Stimulated activated CD4-positive, alpha-beta T cell treated with anti-CD3 and anti-CD28 coated beads, TNF-alpha, amount 100 ng/mL, for 4 hours (primary cell): ENCODE measurements at places on chromosomes 11 and 22.

DNA sequence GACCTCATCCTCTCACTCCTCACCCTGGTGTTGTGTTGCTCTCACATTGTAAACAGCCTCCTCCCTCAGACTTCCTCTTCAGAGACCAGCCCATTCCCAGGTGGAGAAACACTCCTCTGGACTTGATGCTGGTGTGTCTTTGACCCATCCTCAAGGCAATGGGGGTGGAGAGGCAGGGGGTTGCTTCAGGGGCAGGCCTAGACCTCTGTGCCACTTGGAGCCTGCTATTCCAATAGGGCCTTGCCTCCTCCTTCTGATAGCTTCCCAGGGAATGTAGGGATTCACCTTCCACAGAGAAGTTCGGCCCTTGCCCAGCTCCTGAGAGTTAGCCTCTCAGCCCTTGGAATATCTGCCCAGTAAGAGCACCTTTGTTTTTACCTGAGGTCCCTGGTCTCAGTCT, 606.6 kb upstream of the CADM1 start:
- no peak for DNase-seq

DNA sequence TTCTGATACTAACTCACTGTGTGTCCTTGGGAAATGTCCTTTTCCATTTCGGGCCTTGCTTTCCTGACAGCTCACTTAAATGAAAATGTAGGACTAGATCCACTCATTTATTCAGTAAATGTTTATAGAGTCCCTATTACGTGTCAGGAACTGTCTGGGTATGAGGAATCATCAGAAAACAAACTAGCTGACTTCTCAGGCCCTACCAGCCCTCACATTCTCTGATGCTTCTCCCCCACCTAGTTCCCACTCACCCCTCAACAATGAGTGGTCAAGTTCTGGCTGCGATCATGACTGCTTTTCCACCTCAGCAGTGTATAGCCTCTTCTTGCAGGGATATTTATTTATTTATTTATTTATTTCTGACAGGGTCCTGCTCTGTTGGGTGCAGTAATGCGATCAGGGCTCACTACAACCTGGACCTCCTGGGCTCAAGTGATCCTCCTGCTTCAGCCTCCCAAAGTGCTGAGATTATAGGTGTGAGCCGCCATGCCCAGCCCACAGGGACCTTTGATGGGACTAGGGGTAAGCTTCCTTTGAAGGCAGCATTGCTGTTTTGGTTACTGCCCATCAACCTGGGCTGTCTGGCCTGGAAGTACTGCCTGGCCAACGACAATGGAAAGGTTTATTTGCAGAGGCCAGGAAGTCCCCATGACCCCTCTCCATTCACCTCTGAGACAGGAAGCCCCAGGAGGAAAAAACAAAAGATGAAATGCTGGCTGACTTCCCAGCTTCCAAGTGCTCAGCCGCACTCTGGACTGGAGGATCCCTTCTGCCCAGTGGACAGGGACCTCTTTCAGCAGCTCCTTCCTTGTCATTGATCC, 33.1 kb upstream of the POLD3 start:
- no peak for DNase-seq

- DNase-seq: no peak
Measured at GRCh38 chr11:47410370-47411264, 2.2 kb downstream of the SLC39A13 start.

DNA sequence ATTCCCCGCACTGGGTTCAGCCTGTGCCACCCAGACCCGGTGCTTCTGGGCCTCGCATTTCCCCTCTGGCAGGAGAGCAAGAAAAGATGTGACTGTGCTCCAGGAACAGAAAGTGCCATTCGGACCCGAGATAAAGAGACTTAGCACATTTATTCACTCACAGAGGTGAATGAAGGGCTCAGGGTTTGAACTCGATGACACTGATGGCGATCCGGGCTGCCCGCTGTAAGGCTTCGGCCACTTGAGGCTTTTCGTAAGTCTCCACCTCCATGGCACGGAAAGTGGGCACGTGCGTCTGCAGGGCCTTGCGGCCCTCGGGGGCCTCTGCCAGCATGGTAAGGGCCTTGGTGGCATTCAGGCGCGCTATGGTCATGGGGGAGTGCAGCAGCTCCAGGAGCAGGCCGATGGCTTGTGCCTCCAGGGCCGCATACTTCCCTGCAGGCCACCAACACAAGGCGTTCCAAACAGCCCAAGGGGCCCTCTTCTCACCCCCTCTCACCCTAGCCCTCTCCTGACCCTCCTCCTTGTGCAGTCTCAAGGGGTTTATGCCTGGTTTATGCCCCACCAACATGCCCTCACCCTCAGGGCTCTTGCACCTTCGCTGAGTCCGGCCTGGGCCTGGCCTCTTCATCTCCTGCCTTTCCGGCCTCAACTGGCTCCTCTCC, 10.9 kb upstream of the GNAZ start:
- DNase-seq: no peak

GRCh38 chr22:50702261-50702671, 29.6 kb downstream of the SHANK3 start:
- DNase-seq: no peak

- DNase-seq: no peak
Measured at GRCh38 chr11:130202818-130203689, 43.5 kb downstream of the ST14 start.

DNA sequence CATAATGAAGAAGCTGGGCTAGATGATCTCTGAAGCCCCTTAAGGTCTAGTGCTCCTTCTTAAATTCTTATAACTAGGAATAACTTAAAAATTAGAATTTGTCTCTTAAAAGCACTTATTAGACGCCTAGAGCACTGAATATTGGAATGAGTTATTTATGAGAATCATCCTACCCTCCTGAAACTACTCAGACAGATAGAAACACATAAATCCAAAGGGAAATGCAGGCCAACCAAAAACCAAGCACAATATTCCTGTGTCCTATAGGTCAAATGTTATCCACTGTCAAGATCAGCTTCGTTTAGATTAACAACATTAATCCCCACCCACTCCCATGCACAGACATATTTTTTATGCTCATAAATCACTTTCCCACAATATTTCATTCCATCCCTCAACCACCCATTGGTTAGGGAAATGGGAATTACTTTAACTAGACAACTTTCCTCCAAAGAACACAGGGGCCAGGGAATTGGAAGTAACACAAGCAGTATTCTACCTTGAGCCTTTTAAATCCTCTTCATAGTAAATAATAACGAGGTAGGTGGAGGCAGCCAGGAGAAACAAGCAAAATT, 87.1 kb downstream of the CD44 start:
- DNase-seq: no peak

- no peak for DNase-seq
Measured at GRCh38 chr11:18958221-18958910, 19.2 kb upstream of the MRGPRX1 start.

- DNase-seq: no peak
Measured at GRCh38 chr11:129034001-129034400, 91.3 kb upstream of the TP53AIP1 start.

DNA sequence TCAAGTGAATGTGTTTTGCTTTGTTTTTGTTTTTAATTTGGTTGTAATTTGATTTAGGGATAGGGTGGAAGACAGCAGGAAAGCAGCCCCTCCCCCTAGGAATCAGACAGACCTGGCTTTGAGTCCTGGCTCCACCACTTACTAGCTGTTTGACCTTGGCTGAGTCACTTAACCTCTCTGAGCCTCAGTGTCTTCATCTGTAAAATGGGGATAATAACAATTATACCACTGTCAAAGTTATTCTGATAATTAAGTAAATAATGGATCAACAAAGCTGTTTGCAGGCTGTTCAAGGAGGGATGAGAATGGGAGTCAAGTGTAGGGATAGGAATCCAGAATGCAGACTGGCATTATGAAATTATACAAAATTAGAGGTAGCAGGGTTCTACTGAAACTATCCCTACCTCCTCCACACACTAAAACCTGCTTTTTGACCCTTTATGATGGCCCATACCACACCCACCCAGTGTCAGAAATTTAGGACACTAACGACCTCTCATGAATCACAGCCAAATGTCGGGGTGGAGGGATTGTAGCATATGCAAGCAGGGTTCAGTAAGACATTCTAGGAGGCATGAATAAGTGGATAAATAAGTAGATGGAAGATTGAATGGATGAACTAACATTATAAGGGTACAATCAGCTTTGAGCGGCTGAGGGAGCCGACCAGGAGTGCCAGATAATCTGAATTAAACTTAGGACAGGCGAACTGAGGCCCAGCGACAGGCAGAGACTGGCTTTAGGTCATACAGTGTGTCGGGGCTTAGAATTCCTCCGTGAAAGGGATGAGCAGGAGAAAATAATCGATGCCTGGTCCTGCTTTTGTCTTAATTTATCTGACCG, 974 bp downstream of the ANAPC15 start:
- no peak for DNase-seq

GRCh38 chr22:43273902-43274484, 69.2 kb downstream of the SCUBE1 start:
- DNase-seq: no peak

DNA sequence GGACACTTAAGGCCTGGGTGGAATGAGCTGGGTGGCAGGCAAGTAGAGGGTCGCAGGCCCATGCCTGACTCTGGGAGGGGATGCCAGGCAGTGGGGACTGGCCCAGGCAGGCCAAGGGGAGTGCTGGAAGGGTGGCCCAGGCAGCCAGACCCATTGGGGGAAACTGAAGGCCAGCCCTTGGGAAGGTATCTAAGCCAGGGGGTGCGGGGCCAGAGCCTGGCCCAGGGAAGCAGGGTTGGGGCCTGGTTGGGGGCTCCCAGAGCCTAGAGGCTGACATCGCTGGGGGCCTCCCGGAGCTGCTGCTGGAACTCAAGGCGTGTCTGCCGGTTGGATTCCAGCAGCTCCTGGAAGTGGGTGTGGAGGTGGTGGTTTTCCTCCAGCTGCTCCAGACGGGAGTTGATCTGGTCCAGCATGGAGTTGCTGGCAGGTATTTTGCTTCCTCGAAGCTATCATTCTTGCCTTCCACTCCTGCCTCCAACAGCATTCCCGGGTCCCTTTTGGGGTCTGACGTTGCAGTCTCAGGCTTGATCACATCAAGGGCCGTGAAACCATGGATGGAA, 35.3 kb upstream of the XBP1 start:
- DNase-seq: no peak
